Suprapubic skin (tissue), 4 donors: ENCODE measurements at places on chromosomes 12 and 14.

GRCh38 chr12:117059156-117059555, 40.1 kb downstream of the TESC start:
- no peak for DNase-seq

- no peak for DNase-seq
Measured at GRCh38 chr12:3515506-3515905, 24.5 kb downstream of the PRMT8 start.

DNA sequence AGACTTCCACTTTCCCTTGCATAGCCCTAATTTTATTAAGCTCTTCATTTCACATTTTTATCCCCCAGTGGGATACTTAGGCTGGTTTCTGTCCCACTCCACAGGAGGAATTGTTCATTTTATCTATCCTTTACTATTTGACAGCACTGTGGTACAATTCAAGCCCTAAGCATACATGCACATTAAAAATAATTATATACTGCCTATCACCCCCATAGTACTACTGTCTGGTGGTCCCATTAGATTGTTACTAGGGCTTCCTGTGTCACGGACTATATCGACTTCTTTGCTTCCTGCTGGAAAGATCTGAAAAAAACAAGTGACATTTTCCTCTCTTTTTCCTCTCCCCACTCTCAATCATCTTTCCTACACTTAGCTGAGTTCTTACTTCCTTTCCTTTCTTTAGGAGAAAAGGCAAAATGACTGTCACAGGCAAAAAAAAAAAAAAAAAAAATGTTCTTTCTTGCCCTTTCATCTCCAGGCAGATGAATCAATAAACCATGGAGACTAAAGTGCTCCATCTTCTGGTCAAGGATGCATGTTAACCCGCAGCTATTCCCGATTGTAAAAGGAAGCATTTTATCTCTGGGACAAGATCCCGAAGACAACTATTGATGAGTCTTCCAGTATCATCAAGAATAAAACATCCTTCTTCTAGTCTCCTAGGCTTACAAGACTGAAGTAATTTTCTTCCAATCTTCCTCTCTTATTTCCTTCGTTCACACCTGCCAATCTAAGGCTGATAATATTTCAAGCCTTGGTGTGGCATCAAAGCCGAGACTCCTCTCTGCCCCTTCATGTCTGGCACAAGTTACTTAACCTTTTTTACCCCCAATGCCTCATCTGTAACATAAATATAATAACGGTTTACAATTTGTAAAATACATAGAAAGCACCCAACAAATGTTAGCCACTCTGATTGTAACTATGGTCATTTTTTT, 94.4 kb upstream of the PLEKHG7 start:
- DNase-seq, result no peak

- DNase-seq, result no peak
Measured at GRCh38 chr14:54734966-54735365, 167.7 kb downstream of the GCH1 start.

GRCh38 chr12:41162461-41162860, 25.7 kb upstream of the PDZRN4 start:
- no peak for DNase-seq

- DNase-seq, result no peak
Measured at GRCh38 chr14:74018174-74018585, 908 bp downstream of the ENTPD5 start.

DNA sequence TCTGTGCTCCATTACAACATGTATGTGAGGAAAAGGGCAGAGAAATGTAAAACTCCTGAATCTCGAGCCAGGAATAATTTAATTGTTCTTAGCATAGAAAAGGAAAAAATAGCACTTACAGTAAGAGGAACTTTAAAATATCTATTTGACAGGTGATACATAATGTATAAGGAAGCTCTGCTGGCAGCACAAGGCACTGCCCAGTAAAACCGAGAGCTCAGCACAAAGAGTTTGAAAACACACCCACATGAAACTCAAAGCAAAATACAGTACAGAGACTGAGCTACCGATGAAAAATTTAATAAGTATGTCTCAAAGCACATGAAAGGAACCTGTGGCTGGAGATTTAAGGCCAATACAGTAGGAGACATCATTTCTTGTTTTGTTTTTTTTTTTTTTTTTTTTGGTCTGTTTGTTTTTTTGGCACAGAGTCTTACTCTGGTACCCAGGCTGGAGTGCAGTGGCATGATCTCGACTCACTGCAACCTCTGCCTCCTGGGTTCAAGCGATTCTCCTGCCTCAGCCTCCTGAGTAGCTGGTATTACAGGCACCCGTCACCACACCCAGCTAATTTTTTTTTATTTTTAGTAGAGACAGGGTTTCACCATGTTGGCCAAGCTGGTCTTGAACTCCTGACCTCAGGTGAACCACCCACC, 19.2 kb downstream of the CLIP1 start:
- DNase-seq, result no peak

- peak; percentile 15 for DNase-seq
Measured at GRCh38 chr12:52254180-52254964, 20.1 kb upstream of the KRT86 start.
